Activated naive CD4-positive, alpha-beta T cell treated with Interleukin-2 at 50 U/mL for 16 hours (primary cell): ENCODE measurements at places on chromosomes 5 and 9.

GRCh38 chr5:135423146-135423845 is 23.9 kb downstream of the DCANP1 start:
- DNase-seq = no peak

DNA sequence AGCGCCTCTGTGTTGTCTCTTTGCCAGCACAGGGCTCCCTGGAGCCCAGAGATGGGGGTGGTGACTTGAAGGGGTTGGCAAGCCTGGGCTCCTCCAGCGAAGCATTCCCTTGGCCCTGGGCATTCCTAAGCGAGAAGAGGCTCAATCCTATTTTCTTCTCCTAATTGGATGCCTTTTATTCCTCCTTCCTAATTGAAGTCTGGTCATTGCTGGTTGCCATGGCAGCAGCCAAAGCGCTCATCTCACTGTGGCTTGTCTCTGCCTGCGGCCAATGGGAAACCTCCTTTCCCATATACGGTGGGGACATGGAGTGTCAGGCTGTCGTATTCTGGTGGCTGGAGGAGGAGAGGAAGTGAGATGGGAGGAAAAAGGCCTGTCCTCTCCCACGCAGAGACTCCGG is 52.3 kb upstream of the RARS1 start:
- no peak for DNase-seq

DNA sequence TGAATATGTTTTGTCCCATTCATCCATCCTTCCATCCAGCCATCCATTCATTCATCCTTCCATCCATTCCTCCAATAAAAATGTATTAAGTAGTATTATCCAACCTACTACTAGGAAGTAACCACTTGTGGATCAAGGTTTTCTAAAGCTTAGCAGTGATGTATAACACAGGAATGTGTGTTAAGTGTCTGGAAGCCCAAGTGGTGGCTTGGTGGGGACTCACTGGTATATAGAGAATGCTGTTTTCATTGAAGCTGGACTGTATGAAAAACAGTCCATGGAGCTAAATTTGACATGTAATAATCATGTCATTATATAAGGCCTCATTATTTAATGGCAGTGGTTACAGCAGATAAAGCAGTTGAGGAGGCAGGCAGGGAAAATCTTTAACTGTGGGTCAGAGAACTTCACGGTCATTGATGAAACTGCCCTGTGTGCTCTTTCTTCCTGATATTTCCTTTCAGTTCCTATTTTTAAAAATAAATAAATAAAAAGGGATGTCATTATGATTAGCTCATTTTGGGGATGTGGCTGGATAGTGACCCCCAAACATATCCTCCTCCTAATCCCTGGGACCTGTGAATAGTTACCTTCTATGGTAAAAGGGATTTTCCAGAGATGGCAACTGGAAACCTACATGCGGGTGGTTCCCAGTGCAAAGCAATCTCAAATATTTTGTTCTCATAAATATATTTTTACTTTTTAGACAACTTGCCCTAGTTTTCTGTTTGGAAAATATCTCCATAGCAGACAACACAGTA is 82.3 kb downstream of the DAPK1 start:
- DNase-seq = no peak

DNA sequence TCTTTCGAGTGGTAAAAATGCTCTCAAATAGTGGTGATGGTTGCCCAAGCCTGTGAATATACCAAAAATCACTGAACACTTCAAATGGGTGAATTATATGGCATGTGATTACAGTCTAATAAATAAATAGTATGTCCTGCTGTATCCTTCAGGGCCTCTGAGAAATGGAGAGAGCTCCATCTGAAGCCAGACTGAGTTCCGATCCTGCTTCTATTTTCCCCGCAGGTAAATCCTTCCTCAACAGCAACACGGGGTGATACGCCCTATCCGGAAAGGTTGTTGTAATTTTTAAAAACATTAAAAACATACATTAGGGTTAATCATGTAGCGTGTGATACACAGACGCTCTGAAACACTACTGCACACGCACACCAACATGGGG is 695 bp upstream of the SNAPC3 start:
- DNase-seq = no peak

GRCh38 chr9:117720555-117720954 is 16.4 kb downstream of the TLR4 start:
- DNase-seq = no peak

DNA sequence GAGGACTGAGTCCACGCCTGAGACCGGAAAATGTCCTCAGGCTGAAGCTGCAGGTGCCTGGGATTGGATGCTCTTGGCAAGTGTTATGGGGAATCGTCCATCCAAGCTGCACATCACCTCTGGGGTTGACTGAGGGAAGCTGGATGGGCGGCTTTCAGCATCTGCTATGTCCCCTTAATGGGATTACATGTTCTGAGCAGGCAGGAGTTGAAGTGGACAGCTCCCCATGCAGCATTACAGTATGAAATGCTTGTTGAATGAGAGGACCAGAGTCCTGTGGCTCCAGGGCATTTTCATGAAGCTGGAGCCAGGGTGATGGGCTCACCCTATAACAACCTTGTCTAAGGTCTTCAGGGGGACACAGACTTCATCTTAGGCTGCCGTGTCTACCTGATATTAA is 270.9 kb downstream of the HSPA4 start:
- DNase-seq = no peak

DNA sequence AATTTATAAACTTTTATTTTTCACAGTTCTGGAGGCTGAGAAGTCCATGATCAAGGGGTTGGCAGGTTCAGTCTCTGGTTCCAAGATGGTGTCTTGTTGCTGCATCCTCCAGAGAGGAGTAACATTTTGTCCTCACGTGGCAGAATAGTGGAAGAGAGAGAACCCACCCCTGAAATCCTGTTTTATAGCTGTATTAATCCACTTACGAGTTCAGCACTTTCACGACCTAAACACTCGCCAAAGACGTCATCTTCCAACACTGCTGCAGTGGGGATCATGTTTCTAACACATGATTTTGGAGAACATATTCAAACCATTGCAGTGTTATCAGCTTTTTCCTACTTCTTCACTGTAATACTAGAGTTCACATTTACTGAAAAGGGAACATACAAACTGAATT is 233.0 kb upstream of the ATP10B start:
- DNase-seq = no peak

DNA sequence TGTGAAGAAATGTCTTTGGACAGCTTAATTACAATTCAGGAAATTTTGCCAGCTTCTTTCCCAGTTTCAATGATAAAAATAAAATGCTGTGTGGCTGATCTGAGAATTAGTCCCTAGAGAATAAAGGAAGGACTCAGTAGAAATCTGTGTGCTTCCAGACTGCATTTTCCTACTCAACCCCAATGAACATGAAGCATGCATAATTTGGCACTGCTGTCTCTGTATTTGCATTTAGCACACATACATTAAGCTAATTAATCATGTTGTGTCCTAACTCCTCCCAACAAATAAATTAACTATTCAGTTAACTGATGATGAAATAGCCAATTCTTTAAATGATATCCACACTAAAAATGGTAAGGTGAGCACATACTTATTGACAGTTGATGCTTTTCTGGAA is 380.0 kb upstream of the RORB start:
- no peak for DNase-seq

DNA sequence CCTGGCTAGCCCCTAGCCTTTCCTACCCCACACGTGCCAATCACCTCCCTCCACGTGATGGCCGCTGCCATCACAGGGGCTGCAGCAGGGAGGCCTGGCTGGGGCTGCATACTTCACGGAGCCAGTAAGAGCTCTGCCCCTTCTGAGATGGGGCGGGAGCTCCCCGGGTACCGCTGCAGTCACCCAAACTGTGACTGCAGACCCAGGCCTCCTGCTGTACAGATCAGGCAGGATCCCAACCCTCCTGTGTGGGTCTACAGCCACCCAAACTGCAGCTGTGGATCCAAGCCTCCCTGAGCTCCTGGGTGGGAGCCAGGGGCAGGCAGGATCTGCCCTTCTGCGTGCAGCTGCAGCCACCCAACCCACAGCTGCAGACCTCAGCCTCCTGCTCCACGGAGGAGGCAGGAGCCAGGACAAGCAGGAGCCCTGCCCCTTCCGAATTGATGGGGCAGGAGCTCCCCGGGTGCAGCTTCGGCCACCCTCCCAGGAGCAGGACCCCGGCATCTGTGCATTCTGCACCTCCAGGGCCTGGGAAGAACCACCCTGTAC is 3.2 kb upstream of the BTNL9 start:
- no peak for DNase-seq

- no peak for DNase-seq
Measured at GRCh38 chr9:134734270-134734669, 92.7 kb downstream of the COL5A1 start.

DNA sequence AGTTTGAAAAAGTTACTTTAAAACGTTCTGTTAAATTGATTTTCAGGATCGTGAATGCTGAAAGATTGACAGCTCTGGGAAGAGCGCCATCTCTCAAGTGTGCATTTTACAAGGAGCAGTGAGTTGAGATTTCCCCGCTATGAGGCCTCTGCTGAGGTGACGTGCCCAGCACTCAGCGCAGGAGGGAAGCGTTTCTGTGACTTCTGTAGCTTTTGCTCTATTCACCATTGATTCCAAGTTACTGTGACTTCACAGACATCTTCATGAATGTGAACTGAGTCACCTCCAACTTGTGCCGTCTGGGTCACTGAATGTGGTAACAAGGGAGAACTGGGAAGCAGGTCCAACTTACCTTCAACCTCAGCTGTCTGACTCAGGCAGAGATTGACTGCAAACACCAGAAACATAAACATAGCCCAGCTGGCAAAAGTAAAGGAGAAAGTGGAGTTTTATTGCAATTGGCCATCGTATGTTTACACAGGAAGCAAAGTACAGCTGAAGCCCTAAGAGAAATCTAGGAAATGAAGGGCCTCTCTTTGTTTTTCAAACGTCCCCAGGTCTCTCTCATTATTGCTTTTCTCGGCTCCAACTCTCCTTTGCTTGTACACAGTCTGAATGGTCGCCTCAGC is 428.8 kb upstream of the CLINT1 start:
- DNase-seq = no peak

DNA sequence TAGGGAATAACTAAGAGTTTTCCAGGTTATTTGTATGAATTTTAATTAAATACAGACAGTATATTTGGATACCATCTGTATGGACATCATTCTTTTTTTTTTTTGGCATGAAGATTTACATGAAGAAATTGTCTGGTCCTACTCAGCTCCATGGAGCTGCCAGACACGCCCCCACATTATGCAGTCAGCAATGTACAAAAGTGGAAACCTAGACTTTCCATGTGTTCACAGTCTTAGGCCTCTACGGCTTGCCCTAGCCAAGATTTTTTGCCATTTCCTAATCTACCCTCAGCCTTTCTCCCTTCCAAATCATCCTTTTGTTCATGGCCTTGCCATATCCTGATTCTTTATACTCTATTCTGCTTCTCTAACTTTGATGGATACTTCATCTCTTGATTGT is 207.1 kb downstream of the SGCD start:
- DNase-seq = no peak
